NCI-H446 treated with DMSO at 0.1 percent for 48 hours (cell line): ENCODE measurements at places on chromosomes 2 and 18.

GRCh38 chr2:685421-685820, 8.2 kb upstream of the TMEM18 start:
- no peak for DNase-seq

DNA sequence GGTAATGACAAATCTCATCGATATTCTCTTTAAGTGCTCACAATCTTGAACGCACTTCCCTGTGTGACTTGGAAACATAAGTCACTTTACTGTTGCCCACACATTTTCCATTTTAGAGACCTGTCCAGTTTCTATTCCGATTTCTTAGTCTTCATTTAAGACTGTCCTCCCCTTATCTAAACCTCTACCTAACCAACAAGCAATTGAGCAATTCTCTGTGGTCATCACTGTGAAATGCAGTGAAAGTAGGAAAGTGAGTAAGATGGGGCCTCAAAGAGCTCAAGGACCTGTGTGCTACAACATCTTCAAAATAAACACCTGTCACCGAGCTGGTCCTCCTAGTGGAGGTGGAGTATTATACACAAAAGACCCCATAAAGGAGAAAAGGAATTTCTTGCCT, 184.4 kb downstream of the CNTNAP5 start:
- no peak for DNase-seq

- no peak for DNase-seq
Observed at GRCh38 chr2:236581546-236581945, 11.9 kb downstream of the ACKR3 start.

DNA sequence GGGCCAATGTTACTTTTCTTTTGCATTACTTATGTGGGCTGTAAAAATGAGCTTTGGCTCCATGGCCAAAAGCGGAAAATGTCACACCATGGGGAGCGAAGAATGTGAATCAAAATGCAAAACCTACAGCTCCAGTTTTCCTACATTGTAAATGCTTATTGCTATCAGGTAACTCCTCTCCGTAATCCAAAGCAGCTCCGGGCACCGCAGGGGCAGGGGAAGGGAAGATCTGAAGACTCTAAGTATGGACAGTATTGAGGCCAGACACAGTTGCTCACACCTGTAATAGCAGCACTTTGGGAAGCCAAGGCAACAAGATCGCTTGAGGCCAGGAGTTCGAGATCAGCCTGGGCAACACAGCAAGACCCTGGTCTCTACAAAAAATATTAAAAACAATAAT, 7.1 kb upstream of the AGFG1 start:
- no peak for DNase-seq

DNA sequence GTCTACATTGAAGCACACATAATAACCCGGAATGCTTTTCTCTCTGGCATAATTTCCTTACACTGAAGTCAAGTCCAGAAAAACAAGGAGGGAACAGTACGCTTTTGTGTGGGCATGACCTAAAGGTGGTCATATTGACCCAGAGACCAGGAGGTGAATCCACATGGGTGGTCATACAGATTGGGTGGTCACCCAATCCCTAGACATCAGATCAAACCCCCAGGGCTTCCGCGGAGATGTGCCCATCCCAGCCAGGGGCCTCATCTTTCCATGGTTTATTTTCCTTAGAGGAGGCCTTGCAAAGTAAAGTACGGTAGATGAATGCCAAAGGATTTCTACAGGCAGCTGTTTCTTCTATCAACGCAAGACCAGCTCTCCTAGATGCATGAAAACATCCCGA, 38.8 kb downstream of the FAM168B start:
- no peak for DNase-seq

GRCh38 chr2:8315531-8316165, 366.2 kb upstream of the ID2 start:
- no peak for DNase-seq

- no peak for DNase-seq
Observed at GRCh38 chr2:85018049-85018447, 47.1 kb downstream of the KCMF1 start.

DNA sequence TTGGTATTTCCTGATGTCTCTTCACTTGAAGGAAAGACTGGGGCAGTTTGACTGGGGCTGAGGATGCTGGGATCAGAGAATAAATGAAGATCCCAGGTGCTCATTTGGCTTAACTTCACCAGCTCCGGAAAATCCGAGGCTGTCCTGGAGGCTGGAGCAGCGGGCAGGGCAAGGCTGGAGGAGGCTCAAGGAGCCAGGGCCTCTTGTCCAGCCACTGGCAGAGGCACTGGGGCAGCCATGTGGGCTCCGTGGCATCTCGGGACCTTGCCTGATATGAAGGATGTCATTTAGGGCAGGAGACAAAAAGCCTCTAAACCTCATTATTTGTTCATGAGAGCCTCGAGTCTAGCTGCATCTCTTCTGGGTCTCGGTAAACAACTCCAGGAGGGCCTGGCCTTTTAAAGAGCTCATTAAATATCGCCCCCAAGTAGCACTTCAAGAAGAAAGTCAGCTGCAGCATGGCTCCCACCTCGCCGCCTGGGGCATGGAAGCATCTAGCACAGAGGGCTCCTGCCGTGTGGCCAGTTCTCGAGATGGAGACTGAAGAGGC, 13.5 kb upstream of the GPR55 start:
- no peak for DNase-seq

DNA sequence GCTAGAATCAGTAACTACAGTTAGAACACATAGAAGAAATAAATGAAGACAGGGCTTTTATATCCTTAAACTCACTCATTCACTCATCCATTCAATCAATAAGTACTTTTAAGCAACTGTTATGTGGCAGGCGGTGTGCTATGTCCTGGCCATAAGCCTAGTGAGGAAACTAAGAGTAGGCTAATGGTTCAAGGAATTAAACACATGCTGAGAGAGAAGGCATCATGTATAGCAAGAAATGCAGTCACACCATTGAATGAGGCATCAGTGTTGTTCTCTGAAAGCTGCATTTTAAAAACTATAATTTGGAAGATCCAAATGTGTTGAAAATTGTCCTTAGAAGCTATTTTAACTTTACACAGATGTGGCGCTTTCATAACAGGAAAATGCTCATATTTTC, 86.5 kb upstream of the DTNA start:
- no peak for DNase-seq

DNA sequence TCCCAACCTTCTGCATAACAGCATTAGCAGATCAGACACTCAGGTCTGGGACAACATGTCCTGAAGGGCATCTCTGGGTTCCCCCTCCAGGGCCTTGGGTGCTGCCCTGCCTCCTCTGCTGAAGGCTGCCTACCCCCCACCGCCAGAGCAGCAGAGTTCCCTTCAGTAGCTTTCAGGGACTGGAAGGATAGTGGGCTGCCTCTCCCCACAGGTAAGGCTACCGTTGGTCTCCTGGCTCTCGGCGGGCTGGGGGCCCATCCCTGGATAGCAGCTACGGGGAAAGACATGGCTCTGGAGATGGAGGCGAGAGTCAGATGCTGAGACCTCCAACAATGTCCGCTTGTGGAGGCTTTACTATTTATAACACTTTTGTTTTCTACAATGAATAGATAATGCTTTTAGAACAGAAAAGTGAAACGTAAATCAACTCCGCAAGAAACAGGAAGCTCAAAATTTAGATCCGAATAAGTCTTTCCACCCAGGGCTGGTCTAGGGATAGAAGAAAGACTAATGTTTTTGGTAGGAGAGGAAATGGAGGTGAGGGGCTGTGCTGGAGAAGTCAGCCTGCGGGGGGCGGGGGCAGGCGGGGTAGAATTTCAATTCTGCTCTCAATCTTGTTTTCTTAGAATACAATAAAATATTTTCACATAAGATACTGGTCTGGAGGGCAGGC, 58.4 kb downstream of the ARL4C start:
- DNase-seq: no peak

DNA sequence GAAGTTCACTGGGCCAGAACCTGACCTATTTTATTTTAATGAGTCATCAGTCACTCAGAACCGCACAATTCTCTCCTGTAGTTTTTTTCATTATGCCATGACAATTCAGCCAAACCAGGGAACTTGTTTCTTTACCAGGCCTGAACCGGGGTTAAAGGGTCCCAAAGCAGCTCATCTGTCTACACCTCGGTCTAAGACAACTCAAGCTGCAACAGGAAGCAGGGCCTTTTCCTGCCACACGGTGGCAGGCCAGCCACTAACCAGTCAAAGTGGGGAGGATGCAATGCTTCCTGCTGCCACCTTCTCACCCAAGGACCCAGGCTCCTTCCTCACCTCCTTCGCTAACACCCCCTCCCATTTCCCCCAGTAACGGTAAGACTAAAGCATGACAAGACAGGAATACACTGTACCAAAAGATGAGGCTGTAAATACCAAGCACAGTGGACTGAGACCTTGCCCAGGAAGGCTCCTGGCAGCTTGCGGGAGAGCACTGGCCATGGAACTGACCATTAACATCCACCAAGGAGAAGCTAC, 56.7 kb upstream of the ACKR3 start:
- DNase-seq: no peak

- no peak for DNase-seq
Observed at GRCh38 chr2:144548088-144548487, 28.2 kb upstream of the ZEB2 start.

- DNase-seq: no peak
Observed at GRCh38 chr2:160352500-160352899, 141.1 kb downstream of the RBMS1 start.
